Fibroblast of skin of abdomen (primary cell): ENCODE measurements at places on chromosomes 2 and 18.
A peak's percentile ranks its signal among the peaks of the same experiment; 100 is the strongest.

- DNase-seq: no peak
Observed at GRCh38 chr2:145043399-145043834, 523.5 kb upstream of the ZEB2 start.

GRCh38 chr2:38733300-38733971, 17.7 kb downstream of the SRSF7 start:
- DNase-seq: no peak

DNA sequence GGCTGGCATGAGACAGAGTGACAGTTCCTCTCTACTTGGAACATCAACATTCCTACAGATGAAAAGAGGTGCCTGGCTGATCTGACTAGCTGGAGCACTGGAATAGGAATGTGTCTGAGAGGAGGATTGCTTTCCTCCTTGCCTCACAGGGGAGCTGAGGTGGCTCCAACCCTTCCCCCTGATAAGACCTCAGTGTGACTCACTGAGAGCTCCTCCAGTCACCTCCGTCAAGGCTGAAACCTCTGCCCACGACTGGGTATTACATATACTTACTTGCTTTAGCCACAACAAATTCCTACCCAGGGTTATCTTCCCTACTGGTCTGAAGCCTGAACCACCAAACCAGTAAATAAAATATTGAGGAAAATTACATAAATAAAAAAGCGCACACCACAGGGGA, 342.7 kb upstream of the REG3G start:
- DNase-seq: no peak

GRCh38 chr2:137829251-137829650, 135.0 kb upstream of the HNMT start:
- no peak for DNase-seq

- DNase-seq: peak; percentile 54
Observed at GRCh38 chr18:63951302-63951705, 2.2 kb downstream of the HMSD start.

GRCh38 chr2:99111236-99111635, 30.3 kb upstream of the C2orf15 start:
- no peak for DNase-seq

- DNase-seq: no peak
Observed at GRCh38 chr2:126940331-126940730, 41.6 kb downstream of the TEX51 start.
